H54 (cell line): ENCODE measurements at places on chromosomes 2 and 18.

- no peak for DNase-seq
Observed at GRCh38 chr2:441258-442022, 153.5 kb upstream of the ALKAL2 start.

- DNase-seq = no peak
Observed at GRCh38 chr2:67833632-67834031, 229.2 kb downstream of the C1D start.

- DNase-seq = no peak
Observed at GRCh38 chr2:135050132-135050531, 2.0 kb upstream of the RAB3GAP1 start.

DNA sequence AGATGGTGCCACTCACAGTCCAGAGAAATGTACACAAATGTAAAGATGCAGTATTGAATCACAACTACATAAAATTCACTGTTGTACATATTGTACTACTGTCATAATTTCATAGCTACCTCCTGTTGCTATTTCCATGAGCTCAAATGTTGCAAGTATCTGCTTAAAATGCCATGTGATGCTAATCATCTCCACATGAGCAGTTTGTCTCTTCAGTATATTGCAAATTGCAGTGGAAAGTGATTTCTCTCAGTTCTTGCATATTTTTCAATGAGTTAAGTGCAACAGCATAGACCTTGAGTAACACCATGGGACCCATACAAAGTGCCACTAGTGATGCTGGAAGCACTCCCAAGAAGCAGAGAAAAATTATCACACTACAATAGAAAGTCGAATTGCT, 51.9 kb downstream of the MAIP1 start:
- no peak for DNase-seq

GRCh38 chr18:6476880-6477279, 62.2 kb upstream of the L3MBTL4 start:
- no peak for DNase-seq

- DNase-seq = no peak
Observed at GRCh38 chr2:100383306-100383705, 34.2 kb downstream of the CHST10 start.

DNA sequence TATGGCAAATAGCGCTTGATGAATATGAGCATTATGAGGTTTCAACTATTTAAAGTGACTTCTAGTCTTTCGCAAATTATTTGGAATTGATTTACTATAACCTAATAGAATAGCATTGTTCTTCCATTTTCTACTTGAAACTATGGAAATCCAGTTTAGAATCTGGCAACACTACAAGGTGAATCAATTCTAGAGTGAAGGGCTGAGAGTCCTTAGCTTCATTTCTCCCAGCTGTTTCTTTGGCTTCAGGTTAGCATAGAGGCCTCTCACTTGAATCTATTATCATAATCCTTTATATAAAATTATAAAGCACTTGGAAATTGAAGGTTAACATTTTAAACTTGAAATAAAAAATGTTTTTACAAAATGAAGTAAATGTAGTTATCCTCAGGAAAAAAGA, 318.8 kb downstream of the CCDC85A start:
- DNase-seq = no peak
